Gastrocnemius medialis (tissue), 4 donors: ENCODE measurements at places on chromosomes 16 and 17. TPM values are rescaled to one million over a fixed set of nuclear protein-coding genes. Genes with fewer than 3 reads are reported as not detected.

- H3K27me3 ChIP-seq = peaks cover 14% of the 10 kb centered on the region
- H3K4me1 ChIP-seq = no peaks in the 10 kb centered on the region
- H3K36me3 ChIP-seq = no peaks in the 10 kb centered on the region
Observed at GRCh38 chr17:36720131-36720530, 118.7 kb downstream of the MRM1 start.

KRTAP16-1 gene
- total RNA-seq = not detected

DNA sequence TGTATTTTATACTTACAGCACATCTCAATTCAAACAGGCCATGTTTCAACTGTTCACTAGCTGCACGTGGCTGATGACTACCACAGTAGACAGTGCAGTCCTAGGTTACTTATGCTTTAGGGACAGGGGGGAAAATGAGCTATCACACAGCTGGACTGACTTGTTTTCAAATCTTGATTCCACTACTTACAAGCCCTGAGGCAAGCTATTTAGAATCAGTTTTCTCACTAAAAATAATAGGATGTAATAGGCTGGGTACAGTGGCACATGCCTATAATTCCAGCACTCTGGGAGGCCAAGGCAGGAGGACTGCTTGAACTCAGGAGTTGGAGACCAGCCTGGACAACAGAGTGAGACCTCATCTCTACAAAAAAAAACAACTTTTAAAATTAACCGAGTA is 10.3 kb downstream of the GLG1 start:
- no peaks in the 10 kb centered on the region for H3K27me3 ChIP-seq
- no peaks in the 10 kb centered on the region for H3K36me3 ChIP-seq
- H3K4me1 ChIP-seq = peaks cover 26% of the 10 kb centered on the region
- H3K27ac ChIP-seq = no peak overlapping the region

DHRS7C gene
- total RNA-seq = 44.6 TPM

GRCh38 chr17:693791-694638 is 20.6 kb downstream of the VPS53 start:
- H3K4me1 ChIP-seq = no peaks in the 10 kb centered on the region
- no peak overlapping the region for H3K4me3 ChIP-seq
- DNase-seq = no peak
- H3K36me3 ChIP-seq = no peaks in the 10 kb centered on the region
- H3K27me3 ChIP-seq = no peaks in the 10 kb centered on the region

ABCC11 gene
- 0.13 TPM for total RNA-seq

SHCBP1 gene
- total RNA-seq = 1.3 TPM

DNA sequence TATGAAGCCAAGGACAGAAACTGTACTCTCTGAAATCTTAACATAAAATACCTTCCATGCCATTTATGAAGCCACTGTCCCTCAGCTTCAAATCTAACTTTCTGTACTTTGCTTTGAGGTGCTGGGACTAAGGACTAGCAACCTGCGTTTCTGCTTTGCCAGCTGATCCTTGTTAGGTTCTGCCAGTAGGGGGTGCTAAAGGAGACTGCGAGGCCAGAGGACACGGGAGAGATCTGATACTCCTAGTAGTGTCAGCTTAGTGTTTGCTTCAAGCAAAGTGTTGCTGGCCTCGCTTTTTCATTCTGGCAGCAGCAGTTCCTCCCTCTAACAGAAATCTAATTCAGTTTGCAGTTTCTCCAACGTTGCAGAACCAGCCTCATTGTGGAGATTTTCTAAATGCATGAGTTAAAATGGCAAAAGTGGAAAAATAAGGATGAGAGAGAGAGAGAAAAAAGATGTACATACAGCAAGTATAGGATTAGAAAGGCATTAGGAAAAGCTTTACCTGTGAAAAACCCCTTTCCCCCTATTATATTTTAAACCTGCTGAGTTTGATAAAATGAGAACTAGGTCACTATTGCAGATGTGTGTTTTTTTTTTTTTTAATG is 297.5 kb downstream of the CA10 start:
- no peaks in the 10 kb centered on the region for H3K36me3 ChIP-seq
- no peak overlapping the region for H3K4me3 ChIP-seq
- H3K27ac ChIP-seq = no peak overlapping the region
- no peaks in the 10 kb centered on the region for H3K4me1 ChIP-seq
- no peak for DNase-seq
- no peaks in the 10 kb centered on the region for H3K27me3 ChIP-seq

GRCh38 chr16:28473714-28474265 is 1.7 kb upstream of the NPIPB7 start:
- H3K27me3 ChIP-seq = no peaks in the 10 kb centered on the region
- no peaks in the 10 kb centered on the region for H3K4me1 ChIP-seq
- H3K27ac ChIP-seq = no peak overlapping the region
- peaks cover 24% of the 10 kb centered on the region for H3K36me3 ChIP-seq
- H3K4me3 ChIP-seq = no peak overlapping the region

- H3K4me3 ChIP-seq = peak overlapping the region; percentile 98
- H3K36me3 ChIP-seq = peaks cover 17% of the 10 kb centered on the region
- H3K27ac ChIP-seq = peak overlapping the region; percentile 65
- DNase-seq = no peak
- H3K4me1 ChIP-seq = peaks cover 30% of the 10 kb centered on the region
Observed at GRCh38 chr16:19524356-19524615, 544 bp downstream of the CCP110 start.
